ENCODE measurements at places on chromosomes 12 and 14.

DNA sequence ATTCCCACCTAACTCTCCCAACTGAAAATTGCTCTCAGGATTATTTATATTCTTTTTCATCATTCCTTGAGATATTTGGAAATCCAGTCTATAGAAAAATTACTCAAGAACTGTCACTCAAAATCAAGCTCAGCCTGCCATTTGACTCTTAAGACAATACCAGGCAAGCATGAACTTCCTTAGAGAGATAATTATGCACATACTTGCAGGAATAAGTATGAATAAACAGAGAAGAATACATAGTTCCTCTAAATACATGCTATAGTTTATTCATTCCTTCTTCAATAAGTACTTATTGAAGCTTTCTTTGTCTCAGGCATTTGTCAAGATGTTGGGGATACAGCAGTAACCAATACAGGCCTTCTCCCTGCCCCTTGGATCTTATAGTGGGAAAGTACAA lies 154.1 kb downstream of the SRGAP1 start:
- H3K27me3 ChIP-seq: no peaks in the 10 kb centered on the region
- no peak for DNase-seq
- H3K36me3 ChIP-seq: no peaks in the 10 kb centered on the region
- no peak overlapping the region for H3K27ac ChIP-seq

GRCh38 chr14:32727832-32728231 lies 210.8 kb upstream of the NPAS3 start:
- no peak overlapping the region for H3K4me3 ChIP-seq
- H3K27ac ChIP-seq: no peak overlapping the region
- H3K4me1 ChIP-seq: no peaks in the 10 kb centered on the region
- no peak for DNase-seq
- H3K27me3 ChIP-seq: no peaks in the 10 kb centered on the region
- H3K36me3 ChIP-seq: no peaks in the 10 kb centered on the region

DNA sequence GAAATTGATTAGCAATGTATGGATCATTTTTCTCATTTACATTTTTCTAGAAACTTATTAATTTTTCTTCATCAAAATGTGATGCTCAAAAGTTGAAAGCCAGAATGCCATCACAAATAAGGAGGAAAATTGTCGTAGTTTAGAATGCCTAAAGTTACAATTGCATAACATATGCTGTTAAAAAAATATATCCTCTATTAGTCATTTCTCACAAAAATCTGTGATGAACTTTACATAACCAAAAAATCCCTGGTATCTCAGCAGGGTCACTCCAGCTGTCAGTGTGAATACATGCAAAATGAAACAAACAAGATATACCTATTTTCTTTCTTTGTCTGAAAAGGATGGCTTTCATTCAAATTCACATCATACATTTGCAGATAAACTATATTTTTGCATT lies 358.9 kb downstream of the PAWR start:
- H3K4me3 ChIP-seq: no peak overlapping the region
- no peak for DNase-seq
- H3K36me3 ChIP-seq: no peaks in the 10 kb centered on the region
- no peak overlapping the region for H3K27ac ChIP-seq

DNA sequence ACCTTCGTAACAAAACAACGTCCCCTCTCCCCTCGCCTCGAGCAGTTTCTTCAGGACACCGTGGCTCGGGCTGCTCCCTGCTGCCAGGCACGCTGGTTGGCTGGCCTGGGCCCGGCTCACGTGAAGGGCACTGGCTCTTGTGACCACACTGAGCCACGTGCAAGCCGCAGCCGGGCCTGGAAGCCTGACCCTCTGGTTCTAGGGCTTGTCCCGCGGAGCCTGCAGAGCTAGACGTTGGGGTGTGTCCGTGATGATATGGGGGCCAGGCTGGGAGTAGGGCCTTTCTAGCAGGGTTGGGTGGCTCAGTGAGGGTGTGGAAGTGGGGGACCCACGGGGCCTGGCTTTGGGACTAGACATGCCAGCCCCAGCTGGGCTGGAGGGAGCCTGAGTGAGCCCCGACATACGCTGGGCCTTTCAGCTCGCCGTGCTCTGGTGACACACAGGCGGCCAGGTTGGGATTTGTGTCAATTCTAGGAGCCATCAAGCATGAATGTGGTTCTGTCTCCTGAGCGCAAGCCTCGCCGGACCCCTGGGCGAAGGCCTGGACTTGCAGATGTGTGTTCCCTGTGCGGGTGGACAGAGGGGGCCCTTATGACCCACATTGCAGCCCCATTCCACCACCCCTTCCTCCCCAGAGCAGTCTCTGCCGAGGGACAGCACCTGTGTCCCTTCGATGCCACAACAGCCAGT lies 13.6 kb upstream of the AMN start:
- no peak overlapping the region for H3K4me3 ChIP-seq
- no peak for DNase-seq
- no peaks in the 10 kb centered on the region for H3K27me3 ChIP-seq

GRCh38 chr12:117854339-117855012 lies 114.3 kb downstream of the KSR2 start:
- DNase-seq: peak; percentile 36
- H3K36me3 ChIP-seq: no peaks in the 10 kb centered on the region
- no peak overlapping the region for H3K27ac ChIP-seq

- no peaks in the 10 kb centered on the region for H3K36me3 ChIP-seq
- H3K27me3 ChIP-seq: no peaks in the 10 kb centered on the region
- peak; percentile 78 for DNase-seq
- H3K27ac ChIP-seq: no peak overlapping the region
Observed at GRCh38 chr12:27940756-27941402, 31.7 kb downstream of the PTHLH start.

GRCh38 chr14:66401449-66402095 lies 84.6 kb upstream of the CCDC196 start:
- peak; percentile 6 for DNase-seq
- no peak overlapping the region for H3K4me3 ChIP-seq
- no peaks in the 10 kb centered on the region for H3K4me1 ChIP-seq
- no peak overlapping the region for H3K27ac ChIP-seq
- H3K36me3 ChIP-seq: no peaks in the 10 kb centered on the region
- H3K27me3 ChIP-seq: no peaks in the 10 kb centered on the region

DNA sequence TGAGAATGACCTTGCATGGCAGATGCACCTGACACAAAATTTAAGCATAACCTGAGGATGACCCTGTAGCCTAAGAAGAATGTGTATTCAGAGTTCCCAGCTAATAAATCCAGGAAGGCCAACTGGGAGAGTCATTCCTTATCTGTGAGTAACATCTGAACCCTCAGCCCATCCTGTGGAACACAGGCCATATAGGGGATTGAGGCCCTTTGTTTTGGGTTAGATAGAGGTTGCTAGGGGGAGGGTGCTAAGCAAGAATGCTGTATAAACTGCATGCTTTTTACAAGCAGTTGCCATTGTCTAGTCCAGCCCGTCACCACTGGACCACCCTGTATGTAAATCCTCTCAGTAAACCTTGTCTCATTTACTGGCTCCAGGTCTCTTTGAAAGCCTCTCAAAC lies 77.0 kb downstream of the BICD1 start:
- H3K27ac ChIP-seq: no peak overlapping the region
- DNase-seq: no peak
- no peaks in the 10 kb centered on the region for H3K27me3 ChIP-seq

GRCh38 chr12:51591016-51591901 lies at the start of gene SCN8A:
Gene SCN8A (plus strand): TSS chr12:51591233. CDS start chr12:51662818, 71,585 bp downstream.
- H3K36me3 ChIP-seq: no peaks in the 10 kb centered on the region
- H3K27ac ChIP-seq: no peak within 1 kb of the TSS
- DNase-seq: peak; percentile 37
- peaks cover 8% of the 10 kb centered on the region for H3K27me3 ChIP-seq
- peaks cover 5% of the 10 kb centered on the region for H3K4me1 ChIP-seq
- H3K4me3 ChIP-seq: peak within 1 kb of the TSS; percentile 63

DNA sequence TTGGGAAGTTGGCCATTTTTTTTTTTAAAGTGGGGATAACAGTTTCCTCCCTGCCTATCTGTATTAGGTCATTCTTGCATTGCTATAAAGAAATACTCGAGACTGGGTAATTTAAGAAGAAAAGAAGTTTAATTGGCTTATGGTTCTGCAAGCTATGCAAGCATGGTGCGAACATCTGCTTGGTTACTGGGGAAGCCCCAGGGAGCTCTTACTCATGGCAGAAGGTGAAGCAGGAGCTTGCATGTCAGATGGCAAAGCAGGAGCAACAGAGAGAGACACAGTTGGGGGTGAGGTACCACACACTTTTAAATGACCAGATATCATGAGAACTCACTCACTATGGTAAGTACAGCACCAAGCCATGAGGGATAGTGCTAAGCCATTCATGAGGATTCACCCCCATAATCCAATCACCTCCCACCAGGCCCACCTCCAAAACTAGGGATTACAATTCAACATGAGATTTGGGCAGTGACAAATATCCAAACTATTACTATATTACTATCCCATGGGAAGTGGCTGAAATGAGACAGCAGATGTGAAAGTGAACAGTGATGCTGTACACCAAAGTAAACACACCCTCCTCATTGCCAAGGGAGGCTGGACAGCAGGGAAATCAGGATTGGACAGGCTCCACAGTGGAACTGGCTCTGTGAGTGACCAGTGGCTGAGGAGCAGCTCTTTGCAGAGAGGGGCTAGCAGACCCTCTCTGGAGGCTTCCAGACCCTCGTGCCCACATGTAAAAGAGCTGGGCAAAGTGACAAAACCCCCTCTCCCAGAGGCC lies 40.5 kb downstream of the CRACR2A start:
- H3K4me1 ChIP-seq: no peaks in the 10 kb centered on the region
- no peaks in the 10 kb centered on the region for H3K27me3 ChIP-seq

DNA sequence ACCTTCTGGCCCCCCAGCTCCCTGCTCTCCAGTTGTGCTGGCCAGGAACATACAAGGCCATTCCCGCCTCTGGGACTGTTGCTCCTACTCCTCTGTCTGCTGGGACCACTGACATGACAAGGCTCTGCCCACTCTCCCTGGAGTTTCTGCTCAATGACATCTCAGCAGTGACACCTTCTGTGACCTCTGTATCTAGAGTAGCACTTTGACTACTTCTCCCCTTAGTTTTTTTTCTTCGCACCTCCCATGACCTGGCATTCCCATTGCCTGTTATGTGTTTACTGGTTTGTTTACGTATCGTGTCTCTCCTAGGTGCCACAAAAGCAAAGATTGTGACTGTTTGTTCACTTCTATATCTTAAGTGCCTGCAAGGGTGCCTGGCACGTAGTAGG lies 40.1 kb upstream of the TMEM263 start:
- no peaks in the 10 kb centered on the region for H3K27me3 ChIP-seq
- DNase-seq: no peak
- H3K4me1 ChIP-seq: peaks cover 21% of the 10 kb centered on the region
- H3K27ac ChIP-seq: no peak overlapping the region
- no peaks in the 10 kb centered on the region for H3K36me3 ChIP-seq

GRCh38 chr14:106436310-106436905 lies 910.0 kb downstream of the TMEM121 start:
- no peaks in the 10 kb centered on the region for H3K36me3 ChIP-seq
- H3K4me3 ChIP-seq: no peak overlapping the region
- H3K4me1 ChIP-seq: no peaks in the 10 kb centered on the region
- peak; percentile 51 for DNase-seq

DNA sequence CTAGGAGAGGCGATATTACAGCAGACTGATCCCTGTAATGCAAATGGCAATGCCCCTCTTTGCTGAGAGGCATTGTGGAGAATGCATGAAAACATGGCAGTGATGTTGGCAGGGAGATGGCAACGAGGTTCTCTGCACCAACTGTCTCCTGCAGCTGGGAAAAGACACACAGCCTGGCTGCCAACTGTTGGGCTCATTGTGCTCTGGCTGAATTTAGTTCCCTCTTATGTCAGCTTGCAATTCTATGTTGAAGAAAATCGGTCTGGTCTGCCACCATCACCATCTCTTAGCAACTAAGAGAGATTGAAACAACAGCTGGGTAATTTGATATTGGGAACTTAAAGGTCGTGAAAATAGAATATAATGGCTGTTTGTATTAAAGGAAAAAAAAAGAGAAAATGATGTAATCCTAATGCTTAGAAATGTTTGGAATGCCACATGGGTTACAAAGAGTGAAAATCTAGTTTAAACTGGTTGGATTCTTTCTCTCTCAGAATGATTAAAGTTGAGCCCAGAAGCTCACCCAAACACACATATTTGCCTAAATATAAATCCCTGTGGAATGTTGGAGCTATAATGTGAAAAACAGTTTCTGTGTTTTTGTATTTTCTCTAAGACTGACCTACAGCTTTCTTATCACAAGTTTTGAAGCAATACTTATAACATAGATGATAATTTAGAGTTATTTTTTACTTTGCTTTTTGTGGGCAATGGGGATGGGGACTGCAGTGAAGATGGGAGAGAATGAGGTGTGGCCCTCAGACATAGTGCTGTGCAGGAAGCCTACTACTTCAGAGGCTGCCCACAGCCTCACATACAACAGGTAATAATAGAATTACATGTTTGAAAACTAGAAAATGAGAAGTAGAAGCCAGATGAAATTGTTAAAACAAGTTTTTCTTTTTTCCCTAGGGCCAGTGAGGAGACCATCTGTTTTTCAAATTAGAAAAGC lies 143.7 kb downstream of the AKAP6 start:
- no peaks in the 10 kb centered on the region for H3K4me1 ChIP-seq
- H3K4me3 ChIP-seq: no peak overlapping the region
- no peaks in the 10 kb centered on the region for H3K36me3 ChIP-seq
- no peak overlapping the region for H3K27ac ChIP-seq
- no peak for DNase-seq
- H3K27me3 ChIP-seq: no peaks in the 10 kb centered on the region

GRCh38 chr12:122965851-122966742 lies at the start of gene ABCB9:
Gene ABCB9 (minus strand): TSS chr12:122966463. CDS start chr12:122960235, 6,228 bp downstream.
- peaks cover 3% of the 10 kb centered on the region for H3K4me1 ChIP-seq
- H3K27ac ChIP-seq: no peak within 1 kb of the TSS

DNA sequence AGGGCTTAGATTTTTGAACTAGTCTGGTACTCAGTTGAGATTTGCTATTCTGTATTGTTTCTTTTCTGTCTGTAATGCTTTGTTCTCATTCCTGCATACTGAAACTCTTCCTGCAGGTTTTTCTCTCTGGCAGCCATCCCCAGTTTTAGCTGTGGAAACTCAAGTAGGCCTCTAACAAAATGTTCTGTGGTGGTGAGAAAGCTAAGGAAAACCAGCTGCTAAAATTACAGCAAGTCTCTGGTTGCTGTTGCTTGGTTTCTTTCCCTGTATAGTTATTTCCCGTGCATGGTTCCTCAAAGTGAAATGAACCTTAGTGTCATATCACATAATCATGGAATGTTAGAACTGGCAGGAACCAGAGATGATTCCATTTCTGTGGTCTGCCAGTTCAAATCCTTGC lies 442.5 kb downstream of the NRXN3 start:
- DNase-seq: no peak
- no peak overlapping the region for H3K27ac ChIP-seq

- no peak overlapping the region for H3K27ac ChIP-seq
- peaks cover 17% of the 10 kb centered on the region for H3K27me3 ChIP-seq
- DNase-seq: peak; percentile 14
- no peak overlapping the region for H3K4me3 ChIP-seq
- H3K36me3 ChIP-seq: no peaks in the 10 kb centered on the region
- H3K4me1 ChIP-seq: no peaks in the 10 kb centered on the region
Observed at GRCh38 chr14:104932676-104933631, 8.3 kb downstream of the PLD4 start.

DNA sequence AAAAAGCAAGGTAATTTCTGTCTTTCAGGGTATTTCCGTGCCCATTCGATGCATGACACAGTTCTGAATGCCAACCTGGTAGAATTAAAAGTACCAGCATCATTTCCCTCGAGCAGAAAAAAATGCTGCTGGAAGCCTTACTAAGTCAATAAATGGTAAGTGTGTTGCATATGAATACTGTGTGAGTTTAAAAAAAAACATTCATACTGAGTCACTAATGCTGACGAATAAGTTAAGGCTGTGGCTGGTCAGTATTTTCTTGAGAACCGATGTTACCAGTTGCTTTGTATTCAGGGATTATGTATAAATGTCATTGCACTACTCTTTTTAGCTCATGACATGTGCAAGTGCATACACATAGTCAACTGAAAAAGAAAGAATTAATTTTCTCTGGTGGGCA lies 710.2 kb downstream of the TRHDE start:
- H3K27ac ChIP-seq: no peak overlapping the region
- no peaks in the 10 kb centered on the region for H3K27me3 ChIP-seq
- H3K36me3 ChIP-seq: no peaks in the 10 kb centered on the region
- H3K4me1 ChIP-seq: no peaks in the 10 kb centered on the region
